Stimulated activated CD4-positive, alpha-beta T cell treated with anti-CD3 and anti-CD28 coated beads, Interleukin-4, amount 100 ng/mL, for 1 hour (primary cell): ENCODE measurements at places on chromosomes 7 and 10.
A peak's percentile ranks its signal among the peaks of the same experiment; 100 is the strongest.

DNA sequence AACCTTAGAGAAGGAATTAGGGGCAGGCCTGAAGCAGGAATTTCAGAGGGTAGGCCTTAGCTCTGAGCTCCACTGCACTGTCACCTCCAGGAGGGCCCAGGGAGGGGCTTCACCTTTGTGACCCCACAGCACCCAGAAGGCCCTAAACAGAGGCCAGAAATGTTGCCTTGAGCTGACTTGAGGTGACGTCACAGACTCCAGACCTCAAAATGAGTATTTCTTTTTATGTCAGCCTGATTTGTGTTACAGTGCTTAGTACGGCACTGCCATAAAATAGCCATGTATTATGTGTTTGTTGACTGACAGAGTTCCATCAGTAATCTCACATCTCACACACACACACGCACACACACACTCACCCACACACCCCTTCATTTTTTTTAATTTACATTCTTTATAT lies 211.2 kb downstream of the CCDC3 start:
- no peak for DNase-seq

DNA sequence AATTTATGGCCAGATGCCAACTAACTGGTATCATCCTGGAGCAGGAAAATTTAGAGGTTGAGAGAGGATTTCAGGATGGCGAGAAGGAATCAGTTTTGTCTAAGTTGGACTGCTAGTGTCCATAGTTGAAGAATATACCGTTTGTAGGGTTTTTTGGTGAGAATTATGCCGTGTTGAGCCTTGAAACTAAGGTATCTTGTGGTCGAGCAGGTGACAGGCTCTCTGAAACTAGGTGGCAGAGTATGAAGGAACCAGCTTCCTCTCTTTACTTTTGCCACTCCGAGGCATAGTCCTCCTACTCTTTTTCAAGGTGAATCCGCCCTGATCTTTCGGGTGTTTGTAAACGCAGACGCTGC lies 9.7 kb downstream of the MDFIC start:
- peak; percentile 16 for DNase-seq

DNA sequence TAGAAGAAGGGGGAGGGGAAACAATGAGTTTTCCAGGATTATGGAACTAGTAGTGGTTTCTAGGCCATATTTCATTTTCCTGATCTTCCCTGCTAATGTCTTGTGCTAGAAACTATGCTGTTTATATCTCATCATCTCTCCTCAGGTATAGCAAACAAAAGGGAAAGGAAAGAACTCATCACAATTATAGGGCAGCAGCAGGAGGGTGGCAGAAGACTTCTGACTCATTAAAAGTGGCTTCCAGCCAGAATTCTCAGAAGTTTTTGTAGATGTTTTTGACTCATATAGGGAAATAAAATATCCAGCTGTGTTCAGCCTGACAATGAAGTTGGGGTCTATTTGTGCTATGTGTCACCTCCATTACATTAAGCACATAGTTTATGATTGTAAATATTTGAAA lies 6.5 kb downstream of the AHR start:
- no peak for DNase-seq

GRCh38 chr10:110932505-110933180 lies 13.2 kb downstream of the SHOC2 start:
- DNase-seq, result no peak

- no peak for DNase-seq
Observed at GRCh38 chr7:66454600-66455225, 174.0 kb upstream of the KCTD7 start.

DNA sequence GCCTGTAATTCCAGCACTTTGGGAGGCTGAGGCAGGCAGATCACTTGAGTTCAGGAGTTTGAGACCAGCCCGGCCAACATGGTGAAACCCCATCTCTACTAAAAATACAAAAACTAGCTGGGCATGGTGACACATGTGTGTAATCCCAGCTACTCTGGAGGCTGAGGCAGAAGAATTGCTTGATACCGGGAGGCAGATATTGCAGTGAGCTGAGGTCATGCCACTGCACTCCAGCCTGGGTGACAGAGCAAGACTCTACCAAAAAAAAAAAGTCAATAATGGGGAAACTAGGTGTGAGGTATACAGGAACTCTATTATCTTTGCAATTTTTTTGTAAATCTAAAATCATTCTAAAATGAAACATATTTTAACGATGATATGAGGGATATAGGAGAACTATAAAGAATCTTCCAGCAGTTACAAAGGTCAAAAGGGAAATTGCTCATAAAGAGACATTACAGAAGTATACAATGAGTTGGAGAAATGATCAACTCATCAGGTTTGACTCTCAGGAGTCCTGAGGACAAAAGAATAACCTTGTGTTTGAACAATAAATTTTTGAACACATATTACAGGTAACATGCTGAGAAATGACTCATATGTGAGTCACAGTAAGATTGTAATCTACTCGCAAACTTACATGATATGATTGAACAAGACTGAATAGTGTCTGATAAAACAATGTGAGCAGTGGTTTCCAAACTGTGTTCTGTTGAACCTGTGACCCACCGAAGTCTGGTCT lies 272.6 kb downstream of the FGFR2 start:
- no peak for DNase-seq

- no peak for DNase-seq
Observed at GRCh38 chr10:110985497-110986275, 66.3 kb downstream of the SHOC2 start.

- no peak for DNase-seq
Observed at GRCh38 chr10:127036987-127037386, 131.8 kb downstream of the DOCK1 start.

GRCh38 chr7:45092100-45092930 lies 3.5 kb upstream of the NACAD start:
- no peak for DNase-seq

- DNase-seq, result no peak
Observed at GRCh38 chr10:120610791-120611190, 153.8 kb downstream of the PLPP4 start.

DNA sequence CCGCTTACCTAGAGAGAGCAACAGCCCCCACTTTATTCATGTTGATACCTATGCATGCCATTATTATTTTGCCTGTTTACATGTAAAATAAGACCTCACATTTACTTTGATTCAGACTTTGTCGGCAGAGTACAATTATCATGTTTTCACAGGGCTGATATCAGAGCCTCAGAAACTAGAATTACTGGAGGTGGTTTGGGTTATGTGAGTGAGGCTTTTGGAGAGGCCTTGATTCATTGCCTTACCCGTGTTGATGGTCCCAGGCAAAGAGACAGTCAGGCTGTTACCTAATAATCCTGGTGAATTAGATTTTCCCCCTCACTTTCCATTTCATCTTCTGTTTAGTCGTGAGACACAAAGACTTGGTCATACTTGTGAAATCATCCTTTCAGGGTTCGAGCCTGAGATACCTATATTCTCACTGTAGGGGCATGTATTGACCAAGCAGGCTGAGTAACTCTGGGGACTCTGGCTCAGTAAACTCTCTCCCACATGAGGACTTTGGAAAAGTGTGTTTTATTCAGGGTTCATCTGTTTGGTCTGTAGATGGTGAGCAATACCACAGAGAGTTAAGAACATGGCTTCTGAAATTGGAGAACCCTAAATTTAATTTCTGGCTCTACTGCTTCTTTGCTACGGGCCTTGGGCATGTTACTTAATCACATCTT lies 150.9 kb downstream of the CELF2 start:
- DNase-seq, result no peak
